ENCODE measurements at places on chromosomes 5 and 9.

DNA sequence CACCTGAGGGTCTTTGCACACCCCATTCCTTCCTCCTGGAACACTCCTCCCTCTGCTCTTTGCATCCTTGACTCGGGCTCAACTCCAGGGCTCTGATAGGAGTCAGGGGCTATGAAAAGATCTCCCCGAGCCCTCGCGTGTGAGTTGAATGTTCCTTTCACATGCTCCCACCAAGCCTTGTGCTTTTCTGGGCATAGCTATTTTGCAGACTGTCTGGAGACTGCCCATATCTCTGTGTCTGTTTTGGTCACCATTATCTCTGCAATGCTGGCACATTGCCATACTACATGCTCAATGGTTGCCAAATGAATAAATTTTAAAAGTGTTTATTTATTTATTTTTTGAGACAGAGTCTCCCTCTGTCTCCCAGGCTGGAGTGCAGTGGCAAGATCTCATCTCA, 56.9 kb upstream of the PLPP1 start:
- no peaks in the 10 kb centered on the region for H3K27me3 ChIP-seq
- no peaks in the 10 kb centered on the region for H3K36me3 ChIP-seq
- DNase-seq, result no peak
- H3K27ac ChIP-seq, result no peak overlapping the region

GRCh38 chr5:74951865-74952264, 85.7 kb upstream of the FAM169A start:
- H3K27ac ChIP-seq, result no peak overlapping the region
- no peak overlapping the region for H3K4me3 ChIP-seq
- H3K27me3 ChIP-seq, result no peaks in the 10 kb centered on the region
- DNase-seq, result no peak
- H3K36me3 ChIP-seq, result no peaks in the 10 kb centered on the region
- no peaks in the 10 kb centered on the region for H3K4me1 ChIP-seq

- H3K36me3 ChIP-seq, result no peaks in the 10 kb centered on the region
- H3K4me1 ChIP-seq, result no peaks in the 10 kb centered on the region
- no peaks in the 10 kb centered on the region for H3K27me3 ChIP-seq
- H3K4me3 ChIP-seq, result no peak overlapping the region
- DNase-seq, result no peak
These were observed 462.7 kb upstream of the CD180 start for GRCh38 chr5:67659288-67659687.

DNA sequence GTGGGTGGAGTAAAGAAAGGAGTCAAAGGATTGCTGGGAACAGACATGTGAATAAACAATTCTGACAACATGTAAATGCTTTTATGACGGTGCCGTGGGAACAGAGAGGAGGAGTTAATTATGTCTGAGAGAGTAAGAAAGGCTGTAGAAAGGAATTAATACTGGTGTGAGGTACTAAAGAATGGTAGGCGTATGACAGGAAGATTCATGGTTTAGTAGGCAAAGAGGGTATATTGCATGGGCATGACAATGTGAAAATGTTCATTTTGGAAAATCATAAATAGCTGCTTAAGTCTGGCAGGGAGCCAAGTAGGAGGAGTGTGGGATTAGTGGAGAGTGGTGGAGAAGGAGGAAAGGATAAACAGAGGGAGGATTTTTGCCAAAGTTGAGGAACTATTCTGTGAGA, 19.7 kb downstream of the NAA35 start:
- no peak for DNase-seq
- no peaks in the 10 kb centered on the region for H3K4me1 ChIP-seq
- H3K4me3 ChIP-seq, result no peak overlapping the region
- no peak overlapping the region for H3K27ac ChIP-seq
- no peaks in the 10 kb centered on the region for H3K27me3 ChIP-seq

GRCh38 chr5:68269820-68270219, 54.3 kb downstream of the PIK3R1 start:
- H3K27ac ChIP-seq, result no peak overlapping the region
- H3K4me3 ChIP-seq, result no peak overlapping the region
- H3K27me3 ChIP-seq, result no peaks in the 10 kb centered on the region
- DNase-seq, result no peak

GRCh38 chr9:6904371-6904770, 146.6 kb downstream of the KDM4C start:
- DNase-seq, result no peak
- H3K4me3 ChIP-seq, result no peak overlapping the region
- no peaks in the 10 kb centered on the region for H3K4me1 ChIP-seq
- H3K27me3 ChIP-seq, result no peaks in the 10 kb centered on the region
- no peak overlapping the region for H3K27ac ChIP-seq

- H3K36me3 ChIP-seq, result no peaks in the 10 kb centered on the region
- DNase-seq, result no peak
- no peak overlapping the region for H3K4me3 ChIP-seq
- no peaks in the 10 kb centered on the region for H3K27me3 ChIP-seq
- no peaks in the 10 kb centered on the region for H3K4me1 ChIP-seq
- H3K27ac ChIP-seq, result no peak overlapping the region
These were observed 296.5 kb downstream of the MAST4 start for GRCh38 chr5:66892716-66893115.

DNA sequence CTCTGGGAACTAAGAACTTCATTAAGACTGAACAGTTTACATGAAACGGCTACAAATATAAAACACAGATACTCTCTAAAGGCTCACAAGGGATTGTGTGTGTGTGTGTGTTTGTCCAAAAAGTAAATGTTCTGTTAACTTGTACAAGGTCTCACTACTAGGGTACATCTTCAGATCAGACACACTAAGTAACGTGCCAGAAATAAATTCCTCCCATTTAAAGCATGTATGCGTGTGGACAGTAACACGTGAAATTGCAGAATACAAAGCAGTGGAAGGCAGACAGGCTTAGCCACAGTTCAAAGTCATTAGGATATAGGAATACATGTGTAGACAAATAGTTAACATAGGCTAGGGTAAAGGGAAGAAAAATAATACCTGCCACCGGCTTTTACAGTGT, 1.8 kb downstream of the BNC2 start:
- H3K27ac ChIP-seq, result peak overlapping the region; percentile 34
- no peaks in the 10 kb centered on the region for H3K36me3 ChIP-seq
- DNase-seq, result no peak
- peak overlapping the region; percentile 54 for H3K4me3 ChIP-seq
- peaks cover 21% of the 10 kb centered on the region for H3K4me1 ChIP-seq

DNA sequence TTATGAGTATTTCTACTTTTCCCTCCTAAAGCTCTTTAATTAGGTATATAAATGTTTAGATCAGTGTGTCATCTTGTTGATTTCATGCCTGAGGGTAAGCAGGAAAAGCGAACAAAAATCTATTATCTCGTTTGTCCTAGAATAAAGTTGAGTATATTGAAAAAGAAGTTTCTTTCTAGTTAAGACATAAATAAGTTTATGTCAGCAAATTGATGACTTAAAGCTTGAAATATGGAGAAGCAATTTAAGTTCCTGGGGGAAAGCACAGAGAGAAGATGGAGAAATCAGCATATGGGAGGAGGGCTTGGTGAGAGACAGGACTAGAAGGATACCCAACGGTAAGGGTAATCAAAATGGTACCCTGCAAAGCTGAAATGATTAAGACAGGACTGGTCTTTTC, 813.4 kb downstream of the MTRR start:
- H3K27ac ChIP-seq, result no peak overlapping the region
- no peaks in the 10 kb centered on the region for H3K4me1 ChIP-seq
- no peaks in the 10 kb centered on the region for H3K36me3 ChIP-seq
- no peak for DNase-seq
- no peaks in the 10 kb centered on the region for H3K27me3 ChIP-seq

DNA sequence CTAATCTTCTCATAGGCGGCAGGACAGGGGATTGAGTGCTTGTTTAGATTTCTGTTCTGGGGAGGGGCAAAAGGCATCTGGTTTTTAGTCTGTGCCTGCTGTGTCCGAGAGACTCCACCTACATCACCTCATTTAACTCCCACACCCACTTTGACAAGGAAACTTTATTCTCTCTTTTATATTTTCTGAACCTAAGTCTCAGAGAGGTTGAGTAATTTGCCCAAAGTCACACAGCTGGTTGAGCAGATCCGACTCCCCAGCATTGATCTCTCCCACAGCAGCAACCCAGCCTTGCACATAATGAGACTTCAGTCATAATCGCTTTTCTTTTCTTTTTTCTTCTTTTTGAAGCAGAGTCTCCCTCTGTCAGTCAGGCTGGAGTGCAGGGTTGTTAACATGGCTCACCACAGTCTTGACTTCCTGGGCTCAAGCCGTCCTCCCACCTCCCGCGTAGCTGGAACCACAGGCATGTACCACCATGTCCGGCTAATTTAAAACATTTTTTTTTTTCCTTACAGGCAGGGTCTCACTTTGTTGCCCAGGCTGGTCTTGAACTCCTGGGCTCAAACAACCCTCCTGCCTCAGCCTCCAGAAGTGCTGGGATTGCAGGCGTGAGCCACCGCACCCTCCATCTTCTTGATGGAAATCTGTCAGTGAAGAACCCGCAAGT, 36.5 kb upstream of the ANKRD33B start:
- no peaks in the 10 kb centered on the region for H3K27me3 ChIP-seq
- no peak for DNase-seq
- no peak overlapping the region for H3K27ac ChIP-seq
- H3K4me3 ChIP-seq, result no peak overlapping the region

GRCh38 chr5:39762761-39763160, 338.0 kb upstream of the DAB2 start:
- no peak for DNase-seq
- H3K4me3 ChIP-seq, result no peak overlapping the region
- no peaks in the 10 kb centered on the region for H3K4me1 ChIP-seq
- H3K27ac ChIP-seq, result no peak overlapping the region

Data from spinal cord (tissue), 10 donors.